Thyroid gland (tissue), 4 donors: ENCODE measurements at places on chromosomes 7 and 10. TPM values are rescaled to one million over a fixed set of nuclear protein-coding genes. Genes with fewer than 3 reads are reported as not detected.

DNA sequence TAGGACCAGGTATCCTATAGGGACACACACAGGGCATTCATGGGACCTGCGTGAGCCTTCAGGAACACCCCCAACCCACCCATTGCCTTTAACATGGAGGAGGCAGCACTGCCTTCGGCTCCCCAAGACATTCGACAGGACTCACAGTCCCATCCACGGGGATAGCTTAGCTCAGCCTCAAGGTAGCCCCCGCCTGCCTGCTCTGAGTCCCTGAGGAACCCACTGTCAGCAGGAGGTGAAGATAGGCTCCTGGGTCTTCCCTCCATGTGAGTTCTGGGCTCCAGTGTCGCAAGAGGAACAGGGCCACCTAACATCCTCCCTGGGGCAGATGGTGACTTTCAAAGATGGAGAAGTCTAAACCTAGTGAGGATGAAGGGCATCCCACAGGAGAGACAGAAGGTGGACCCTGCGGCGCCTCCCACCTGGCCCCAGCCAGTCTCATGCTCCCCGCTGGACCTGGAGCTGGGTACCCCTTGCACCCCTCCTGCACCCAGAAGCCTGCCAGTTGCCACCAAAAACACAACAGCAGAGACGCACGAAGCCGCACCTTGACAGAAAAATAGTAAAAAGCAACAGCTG, 4.9 kb upstream of the ADIRF start:
- DNase-seq, result no peak

DNA sequence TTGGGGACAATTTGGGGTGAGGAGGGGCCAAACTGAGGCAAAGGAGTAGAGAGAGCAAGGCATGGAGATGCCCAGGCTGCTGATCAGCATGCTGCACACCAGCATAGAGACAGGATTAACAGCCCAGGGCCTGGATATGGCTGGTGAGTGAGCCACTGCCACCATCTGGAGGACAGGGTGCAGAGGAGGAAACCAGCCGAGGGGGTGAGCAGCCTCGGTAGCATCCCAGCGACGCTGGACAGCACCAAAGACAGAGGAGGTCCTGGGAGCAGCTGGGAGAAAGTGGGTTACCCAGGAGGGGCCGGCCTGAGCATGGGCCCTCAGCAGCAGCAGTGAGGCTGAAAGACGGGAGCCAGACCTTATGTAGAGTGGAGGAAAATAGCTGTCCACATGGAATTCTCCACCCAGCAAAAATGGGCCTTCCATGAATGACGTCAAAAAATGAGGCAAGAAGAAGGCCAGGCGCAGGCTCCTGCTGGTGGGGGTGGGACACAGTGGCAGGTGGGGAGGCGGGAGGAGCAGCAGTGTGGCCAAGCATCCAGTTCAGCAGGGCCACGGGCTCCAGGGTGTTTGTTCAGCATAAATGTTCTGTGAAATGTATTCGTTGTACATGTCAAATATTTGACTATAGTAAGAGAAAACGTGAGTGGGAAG, 16.7 kb downstream of the RET start:
- DNase-seq, result no peak

GRCh38 chr10:122419876-122420623, 34.4 kb upstream of the ARMS2 start:
- DNase-seq, result no peak

- DNase-seq, result peak; percentile 45
Measured at GRCh38 chr7:4774658-4775249, 669 bp upstream of the AP5Z1 start.

GRCh38 chr7:70553364-70553763, 578.6 kb upstream of the GALNT17 start:
- DNase-seq, result peak; percentile 95

The NPSR1 gene
- total RNA-seq, result not detected

DNA sequence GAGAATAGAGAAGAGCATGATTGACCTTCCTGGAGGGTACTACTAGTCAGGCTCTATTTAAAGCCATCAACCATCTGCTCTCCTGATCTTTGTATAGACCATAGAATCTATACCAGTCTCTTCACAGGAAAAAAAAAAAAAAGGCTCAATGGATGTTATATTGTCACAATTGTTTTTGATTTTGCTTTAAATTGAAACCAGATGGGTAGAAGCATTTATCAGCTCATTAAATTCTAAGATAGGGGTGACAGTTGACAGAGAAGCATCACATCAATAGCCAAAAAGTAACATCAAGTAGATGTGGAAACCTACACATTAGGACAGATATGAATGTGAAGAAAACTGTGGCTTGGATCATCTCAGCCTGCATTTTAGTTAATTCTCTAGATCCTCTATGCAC, 558.9 kb upstream of the MBL2 start:
- DNase-seq, result no peak
